Activated CD8-positive, alpha-beta memory T cell treated with anti-CD3 and anti-CD28 coated beads, Interleukin-2, amount 10 ng/mL, durations not matched to agents 7 days and 5 days (primary cell): ENCODE measurements at places on chromosomes 6 and 20.

DNA sequence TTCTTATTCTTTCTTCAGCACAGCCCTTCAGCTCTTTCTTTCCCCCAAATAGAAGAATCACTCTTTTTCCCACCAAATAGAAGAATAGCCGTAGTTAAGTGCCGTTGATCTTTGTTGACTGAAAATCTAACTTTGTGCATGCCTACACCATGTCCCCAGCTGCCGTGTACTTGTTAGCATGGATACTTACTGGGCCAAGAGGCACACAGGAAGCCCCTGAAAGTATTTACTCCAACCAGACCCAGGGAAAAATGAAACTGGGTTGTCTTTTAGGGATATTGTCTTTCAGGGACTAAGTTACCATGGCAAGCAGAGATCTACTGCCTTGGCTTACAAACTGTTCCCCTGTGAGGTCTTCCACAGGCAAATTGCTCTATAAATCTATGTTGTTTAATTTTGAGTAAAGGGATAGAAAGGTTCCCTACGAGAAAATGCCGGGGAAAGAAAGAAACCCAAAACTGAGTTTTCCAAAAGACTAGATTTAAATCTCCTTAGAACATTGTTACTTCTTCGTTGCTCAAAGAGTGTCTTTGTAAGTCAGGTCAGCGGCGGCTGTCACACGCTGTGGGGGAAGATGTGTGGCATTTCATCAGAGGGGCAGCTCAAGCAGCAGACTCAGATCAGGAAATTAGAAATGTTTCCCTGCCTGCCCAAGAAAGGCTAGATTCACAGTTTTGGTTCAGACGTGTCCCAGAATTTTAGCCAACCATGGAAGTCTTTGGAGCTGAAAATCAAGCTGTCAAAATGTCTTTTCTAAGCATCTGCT lies 188.2 kb upstream of the PRND start:
- no peak for DNase-seq

DNA sequence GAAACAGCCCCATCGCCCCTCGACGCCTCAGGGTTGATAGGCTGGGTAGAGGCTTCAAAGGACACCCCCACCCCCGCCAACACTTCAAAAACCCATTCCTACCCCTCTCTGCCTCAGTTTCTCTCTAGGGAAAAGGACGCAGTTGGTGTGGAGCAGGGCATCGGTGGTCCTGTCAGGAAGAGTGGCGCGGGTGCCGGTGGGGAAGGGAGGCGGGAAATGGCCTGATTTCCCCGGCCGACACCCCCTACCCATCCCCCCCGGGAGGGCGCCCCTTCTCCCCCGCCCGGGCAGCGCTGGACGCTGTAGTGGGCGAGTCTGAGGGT lies 367 bp downstream of the NRSN2 start:
- no peak for DNase-seq

GRCh38 chr6:43383021-43383667 lies 13.7 kb upstream of the ZNF318 start:
- DNase-seq, result no peak

DNA sequence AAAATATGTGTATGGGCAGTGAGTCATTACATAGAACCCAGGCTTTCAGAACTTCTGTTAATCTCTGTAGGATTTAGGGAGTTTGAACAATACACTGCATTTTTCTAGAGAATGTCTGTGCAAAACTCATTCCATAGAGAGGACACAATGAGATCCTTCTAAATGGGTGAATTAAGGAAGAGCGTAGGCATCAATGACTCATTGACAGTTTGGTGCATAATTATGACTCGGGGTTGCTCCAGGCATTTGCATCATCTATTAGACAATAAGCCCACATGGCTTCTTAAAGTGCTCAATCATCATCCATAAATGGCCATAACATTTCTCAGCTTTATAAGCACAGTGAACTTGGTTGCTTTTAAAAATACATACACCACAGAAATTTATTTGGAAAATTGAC lies 625.5 kb downstream of the CDH26 start:
- DNase-seq, result no peak

GRCh38 chr6:109820706-109821350 lies 129.7 kb downstream of the FIG4 start:
- no peak for DNase-seq

DNA sequence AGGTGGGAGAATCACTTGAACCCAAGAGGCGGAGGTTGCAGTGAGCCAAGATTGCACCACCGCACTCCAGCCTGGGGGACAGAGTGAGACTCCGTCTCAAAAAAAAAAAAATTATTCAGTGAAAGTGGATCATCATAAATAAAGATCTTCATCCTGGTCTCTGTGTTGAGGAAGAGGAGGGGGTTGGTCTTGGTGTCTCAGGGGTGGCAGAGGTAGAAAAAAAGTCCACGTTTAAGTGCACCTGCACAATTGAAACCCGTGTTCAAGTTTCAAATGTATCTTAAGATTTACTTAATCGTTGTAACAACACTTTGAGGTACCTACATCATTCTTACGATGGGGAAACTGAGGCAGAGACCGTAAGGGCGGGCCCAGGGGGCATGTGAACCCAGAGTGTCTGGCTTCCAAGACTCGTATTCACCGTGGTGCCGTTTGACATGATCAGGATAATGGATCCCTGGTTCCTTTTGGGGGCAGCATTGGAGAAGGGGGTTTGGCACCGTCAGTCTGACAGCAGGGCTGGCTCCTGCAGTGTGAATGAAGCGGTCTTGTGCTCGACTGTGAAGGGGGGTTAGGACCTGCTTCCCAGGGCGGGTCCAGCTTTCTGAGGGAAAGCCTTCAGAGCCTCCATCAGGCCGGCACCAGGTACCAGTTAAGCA lies 32.9 kb upstream of the ID1 start:
- DNase-seq, result no peak

- no peak for DNase-seq
These were observed 69.2 kb downstream of the NUDT3 start for GRCh38 chr6:34323300-34323699.

GRCh38 chr6:112269979-112270566 lies 15.7 kb upstream of the LAMA4 start:
- DNase-seq, result no peak

GRCh38 chr20:50516180-50516934 lies 6.2 kb downstream of the PTPN1 start:
- no peak for DNase-seq

DNA sequence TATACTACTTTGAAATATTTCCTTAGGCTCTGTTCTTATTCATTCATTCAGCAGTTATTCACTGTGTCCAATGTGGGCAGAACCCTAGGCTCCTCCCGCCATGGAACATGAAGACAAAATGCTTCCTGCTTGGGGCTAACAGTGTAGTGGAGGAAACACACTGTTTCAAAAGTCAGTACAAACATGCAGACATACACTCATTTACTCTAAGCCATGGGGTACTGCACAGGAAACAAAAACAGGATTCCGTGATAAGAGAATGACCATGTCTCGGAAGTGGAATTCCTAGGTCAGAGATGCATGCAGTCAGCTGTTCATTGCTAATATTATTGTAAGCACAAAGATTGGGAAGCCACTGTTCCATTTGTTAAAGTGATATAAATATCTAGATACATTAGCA lies 18.4 kb upstream of the FAM209A start:
- no peak for DNase-seq

DNA sequence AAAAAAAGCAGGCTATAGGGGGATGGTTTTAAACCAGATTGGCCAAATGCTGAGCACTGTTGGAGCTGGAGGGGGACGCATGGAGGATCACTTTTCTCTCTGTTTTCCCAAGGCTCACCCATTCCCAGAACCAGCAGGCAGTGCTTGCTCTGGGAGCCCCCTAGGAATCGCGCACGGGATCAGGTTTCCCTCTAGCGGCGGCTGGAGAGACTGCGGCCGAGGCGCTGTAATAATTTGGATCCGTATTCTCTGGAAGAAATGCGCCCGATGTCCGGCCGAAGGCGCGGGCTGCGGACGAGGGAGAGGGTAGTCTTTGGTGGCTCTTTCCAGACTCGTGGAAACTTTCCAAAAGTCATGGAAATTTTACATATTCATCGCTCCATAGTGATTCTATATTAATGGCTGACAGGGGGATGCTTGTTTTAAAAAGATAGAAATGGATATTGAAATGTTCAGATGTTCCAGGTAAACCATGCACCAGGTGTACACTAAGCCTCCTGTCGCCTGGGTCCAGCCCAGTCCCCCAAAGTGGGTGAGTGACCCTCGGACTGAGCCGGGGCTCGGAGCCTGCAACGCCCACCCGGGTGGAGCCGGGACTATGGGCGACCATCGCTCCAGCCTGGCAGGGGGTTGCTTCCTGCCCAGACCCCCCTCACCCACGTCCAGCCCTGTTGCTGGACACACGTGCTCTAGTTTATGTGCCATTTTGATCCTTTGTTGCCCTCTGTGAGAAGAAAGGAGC lies 78.7 kb upstream of the PHACTR3 start:
- DNase-seq, result peak; percentile 47

DNA sequence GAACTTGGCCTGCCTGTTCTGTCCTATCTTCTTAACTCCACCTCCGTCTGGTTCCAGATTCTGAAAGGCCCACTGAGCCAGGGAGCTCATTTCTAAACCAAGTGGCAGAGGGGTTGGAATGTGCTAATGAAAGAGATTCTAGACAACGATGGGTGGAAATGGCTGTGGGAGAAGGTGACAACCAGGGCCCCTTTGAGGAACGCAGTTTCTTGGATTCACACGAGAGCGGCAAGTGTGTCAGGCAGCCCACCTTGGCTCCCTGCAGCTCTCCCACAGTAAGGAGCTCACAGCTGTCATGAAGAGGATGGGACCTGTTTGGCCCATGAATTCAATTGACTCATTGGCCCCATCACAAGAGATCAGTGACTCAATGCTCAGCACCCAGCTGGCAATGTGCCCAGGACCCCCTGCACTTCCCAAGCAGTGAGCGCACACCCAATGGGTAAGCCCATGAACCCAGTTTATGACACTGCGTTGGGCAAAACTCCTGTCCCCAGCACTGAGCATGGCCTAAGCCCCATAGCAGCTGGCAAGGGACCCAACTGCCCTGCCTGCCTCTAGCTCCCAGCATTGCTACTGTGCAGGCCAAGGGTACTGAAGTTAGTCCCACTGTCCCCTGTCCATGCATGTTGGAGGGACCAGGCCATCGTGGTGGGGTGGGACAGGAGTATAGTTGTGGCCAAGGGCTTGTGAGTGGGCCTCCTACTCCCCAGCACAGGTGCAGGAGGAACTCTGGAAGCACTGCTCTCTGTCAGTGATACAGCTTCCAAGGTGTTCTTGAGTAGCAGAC lies 16.4 kb downstream of the MRPS18A start:
- no peak for DNase-seq

DNA sequence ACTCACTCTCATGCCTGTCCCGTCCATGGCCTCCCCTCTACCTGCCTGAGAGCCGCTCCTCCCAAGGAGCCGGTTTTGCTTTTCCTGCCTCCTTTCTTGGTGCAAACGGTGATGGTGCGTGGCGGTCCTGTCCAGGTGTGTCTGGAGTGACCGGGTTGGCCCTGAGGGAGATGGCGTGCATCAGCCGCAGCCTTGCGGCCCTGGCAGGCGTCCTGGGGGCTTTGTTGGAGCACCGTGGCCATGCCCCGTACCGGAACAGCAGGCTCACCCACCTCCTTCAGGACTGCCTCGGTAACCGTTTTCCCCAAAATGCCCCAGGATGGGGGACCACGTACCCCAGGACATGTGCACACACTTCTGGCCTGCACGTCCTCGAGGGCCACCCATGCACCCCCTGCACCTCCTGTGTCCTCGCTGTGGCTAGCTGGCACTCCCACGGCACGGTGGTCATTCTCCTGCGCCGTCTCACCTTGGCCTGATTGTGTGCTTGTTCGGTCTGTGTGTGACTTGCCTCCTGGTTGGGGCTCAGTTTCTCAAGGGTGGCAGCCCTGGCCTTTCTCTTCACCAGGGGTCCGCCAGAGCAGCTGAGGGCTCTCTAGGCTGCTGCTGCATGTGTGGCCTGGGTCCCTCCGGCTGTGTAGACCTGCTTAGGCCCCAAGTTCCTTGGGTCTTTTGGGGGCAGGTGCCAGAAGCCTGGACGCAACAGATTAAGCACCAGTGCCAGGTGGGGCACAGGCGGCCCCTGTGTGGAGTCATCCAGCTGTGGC lies 36.4 kb downstream of the FRMD1 start:
- no peak for DNase-seq

DNA sequence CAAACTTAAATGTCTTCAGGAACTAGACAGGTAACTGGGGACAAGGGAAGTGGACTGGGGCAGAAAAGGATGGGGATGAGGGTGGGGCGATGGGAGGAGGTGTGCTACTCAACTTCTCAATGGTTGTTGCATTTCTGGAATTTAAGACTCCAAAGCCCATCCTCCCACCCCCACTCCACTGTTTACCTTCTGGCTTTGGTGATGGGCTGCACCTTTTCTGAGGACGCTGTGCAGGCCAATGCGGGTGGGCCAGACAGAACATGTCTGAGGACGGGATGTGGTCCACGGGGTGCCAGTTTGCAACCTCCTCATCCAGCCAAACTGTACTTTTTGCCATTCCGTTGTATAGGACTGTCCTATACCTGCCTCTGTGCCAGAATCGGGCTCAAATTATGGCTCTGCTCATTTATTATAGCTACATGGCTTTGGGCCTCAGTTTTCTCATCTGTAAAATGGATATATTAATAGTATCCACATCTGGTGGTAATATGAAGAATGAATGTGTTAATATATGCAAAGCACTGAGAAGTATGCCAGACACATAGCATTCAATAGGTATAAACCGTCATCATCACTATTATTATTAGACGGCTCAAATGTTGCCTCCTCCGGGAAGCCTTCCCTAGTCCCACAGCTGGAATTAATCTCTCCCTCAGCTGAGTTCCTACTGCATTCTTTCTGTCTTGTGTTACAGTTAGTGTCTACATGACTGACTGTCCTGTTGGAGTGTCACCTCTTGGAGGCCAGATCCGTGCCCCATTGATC lies 31.0 kb upstream of the VEGFA start:
- DNase-seq, result no peak

- no peak for DNase-seq
These were observed 33.1 kb downstream of the PTPN1 start for GRCh38 chr20:50543326-50543725.

DNA sequence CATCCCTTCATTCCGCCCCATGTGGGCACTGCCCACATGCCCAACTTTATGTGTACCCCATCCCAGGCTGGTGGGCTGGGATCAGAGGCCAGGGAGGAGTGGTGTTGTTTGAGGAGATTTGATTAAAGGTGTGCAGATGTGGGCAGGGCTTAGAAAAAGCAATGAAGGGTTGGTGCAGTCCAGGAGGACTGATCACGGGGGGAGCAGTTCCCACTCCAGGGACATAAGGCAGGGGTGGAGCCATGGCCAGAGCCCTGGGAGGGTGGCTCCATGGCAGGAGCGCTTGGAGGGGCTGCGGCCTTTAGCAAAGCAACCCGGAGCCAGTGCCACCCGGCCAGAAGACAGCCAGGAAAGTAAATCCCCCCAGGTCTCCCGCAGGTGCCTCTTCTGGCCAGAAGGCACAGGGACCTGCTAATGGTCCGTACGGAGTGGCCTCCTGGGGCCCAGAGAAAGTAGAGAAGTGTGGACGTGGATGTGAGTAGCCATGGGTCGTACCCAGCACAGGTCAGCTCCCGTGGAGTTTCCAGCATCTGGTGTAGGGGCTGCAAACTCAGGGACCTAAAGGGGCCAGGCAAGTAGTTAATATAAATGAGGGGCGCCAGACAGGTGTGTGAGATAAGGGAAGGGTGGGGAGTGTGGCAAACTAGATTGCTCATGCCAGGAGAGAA lies 62.1 kb upstream of the APCDD1L start:
- no peak for DNase-seq
